ENCODE measurements at places on chromosomes 5 and 9.

DNA sequence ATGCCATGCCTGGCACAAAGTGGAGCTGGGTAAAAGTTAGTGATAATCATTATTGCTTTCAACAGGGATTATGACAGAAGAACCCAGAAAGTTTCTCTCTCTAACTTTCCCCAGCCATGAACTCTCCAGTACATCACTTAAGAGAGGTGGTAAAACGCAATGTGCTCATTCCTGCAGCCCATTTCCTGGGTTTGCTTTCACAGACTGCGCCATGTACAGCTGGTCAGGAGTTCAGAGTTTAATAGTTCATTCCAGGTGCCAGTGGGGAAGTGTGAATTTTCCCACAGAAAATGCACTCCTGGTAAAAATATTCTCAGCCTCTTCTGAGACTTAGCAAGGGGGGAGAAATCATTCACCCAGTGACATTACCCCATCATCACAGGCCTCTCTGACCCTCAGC is 35.5 kb downstream of the ADAM19 start:
- DNase-seq: no peak

- DNase-seq: no peak
Measured at GRCh38 chr5:11383506-11384095, 520.6 kb downstream of the CTNND2 start.

GRCh38 chr5:158606233-158606632 is 493.5 kb downstream of the EBF1 start:
- DNase-seq: no peak

- DNase-seq: no peak
Measured at GRCh38 chr9:85536514-85536913, 205.2 kb downstream of the AGTPBP1 start.

- no peak for DNase-seq
Measured at GRCh38 chr5:88390096-88390441, 121.4 kb upstream of the TMEM161B start.

- no peak for DNase-seq
Measured at GRCh38 chr5:69011910-69012309, 81.9 kb upstream of the SLC30A5 start.

GRCh38 chr9:83466351-83466750 is 71.8 kb downstream of the FRMD3 start:
- no peak for DNase-seq

GRCh38 chr9:121645853-121646807 is 5.3 kb upstream of the DAB2IP start:
- no peak for DNase-seq

DNA sequence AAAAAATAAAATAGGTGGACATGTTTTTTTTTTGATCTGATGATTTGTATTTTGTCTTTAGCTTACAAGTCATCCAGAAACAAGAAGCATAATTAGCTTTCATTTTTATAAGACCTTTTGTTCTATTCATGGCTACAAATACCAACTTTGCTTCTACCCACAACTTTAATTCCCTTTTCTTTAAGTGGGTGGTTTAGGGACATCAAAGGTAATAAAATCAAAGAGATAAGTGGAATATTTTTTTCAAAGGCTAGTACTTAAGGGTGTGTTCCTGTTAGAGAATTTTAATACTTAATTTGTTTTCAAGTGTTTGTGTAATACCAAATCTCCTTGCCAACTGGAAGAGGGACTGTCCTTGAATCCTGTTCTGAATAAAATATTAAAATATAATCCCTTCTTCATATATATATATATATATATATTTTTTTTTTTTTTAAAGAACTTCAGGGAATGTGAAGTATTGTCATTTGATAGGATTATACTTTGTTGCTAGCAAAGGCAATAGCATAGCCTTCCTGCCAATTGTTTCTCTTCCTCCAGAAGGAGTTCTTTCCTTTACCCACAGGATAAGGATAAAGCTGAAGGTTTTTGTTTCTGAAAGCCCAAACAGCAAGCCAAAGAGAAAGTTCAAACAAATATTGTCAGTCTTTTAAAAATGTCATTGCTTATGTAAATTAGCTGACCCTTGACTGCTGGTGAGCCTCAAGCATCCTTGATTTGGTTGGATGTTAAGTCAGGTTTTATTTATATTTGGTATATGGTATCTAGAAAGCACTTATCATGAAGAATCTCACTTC is 108.9 kb downstream of the PAM start:
- no peak for DNase-seq

DNA sequence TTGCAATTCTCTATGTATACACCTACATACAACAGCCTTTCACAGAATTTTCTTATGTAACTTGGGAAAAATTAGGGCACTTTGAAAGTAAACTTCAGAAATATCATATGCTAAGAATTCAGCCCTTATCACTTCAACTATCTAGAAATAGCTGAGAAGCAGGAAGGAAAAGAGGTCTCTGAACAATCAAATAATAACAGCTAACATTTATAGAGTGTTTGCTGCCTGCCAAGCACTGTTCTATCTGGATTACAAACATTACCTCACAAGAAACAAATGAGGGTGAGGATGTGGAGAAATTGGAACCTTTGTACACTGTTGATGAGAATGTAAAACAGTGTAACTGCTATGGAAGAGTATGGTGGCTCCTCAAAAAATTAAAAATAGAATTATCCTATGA is 4.4 kb upstream of the FBXO38 start:
- DNase-seq: no peak
